ENCODE measurements at places on chromosomes 2 and 18.

DNA sequence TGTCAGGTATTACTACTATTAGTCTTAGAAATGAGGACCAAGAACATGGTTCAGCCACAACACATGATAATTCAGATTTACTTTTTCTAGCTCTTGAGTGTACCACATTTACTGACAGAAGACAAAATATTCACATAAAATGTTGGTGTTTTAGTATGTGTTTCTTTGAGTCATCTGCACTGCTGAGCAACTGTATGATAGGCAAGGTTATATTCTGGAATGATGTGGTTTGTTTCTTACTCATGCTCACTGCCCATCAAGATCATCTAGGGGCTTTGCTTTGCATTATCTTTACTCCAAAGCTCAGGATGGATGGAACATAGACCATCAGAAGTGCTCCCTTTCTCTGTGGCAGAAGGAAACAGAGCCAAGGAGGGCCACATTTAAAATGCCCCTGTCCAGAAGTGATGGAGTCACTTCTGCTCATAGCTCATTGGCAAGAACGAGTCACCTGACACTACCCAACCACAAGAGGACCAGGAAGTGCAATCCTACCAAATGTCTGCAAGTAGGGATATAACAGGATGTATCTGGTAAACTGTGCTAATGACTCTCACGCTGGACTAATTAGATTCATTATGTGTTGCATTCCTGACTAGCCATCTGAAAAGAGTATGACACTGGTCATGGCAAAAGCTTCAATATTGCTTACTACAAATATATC lies 81.5 kb downstream of the DIS3L2 start:
- no peak for DNase-seq

- DNase-seq: no peak
Measured at GRCh38 chr2:146890491-146890890, 954.3 kb upstream of the ACVR2A start.

GRCh38 chr2:121707920-121708361 lies 28.7 kb downstream of the NIFK start:
- no peak for DNase-seq

GRCh38 chr2:213818436-213818835 lies 534.2 kb downstream of the SPAG16 start:
- DNase-seq: no peak

DNA sequence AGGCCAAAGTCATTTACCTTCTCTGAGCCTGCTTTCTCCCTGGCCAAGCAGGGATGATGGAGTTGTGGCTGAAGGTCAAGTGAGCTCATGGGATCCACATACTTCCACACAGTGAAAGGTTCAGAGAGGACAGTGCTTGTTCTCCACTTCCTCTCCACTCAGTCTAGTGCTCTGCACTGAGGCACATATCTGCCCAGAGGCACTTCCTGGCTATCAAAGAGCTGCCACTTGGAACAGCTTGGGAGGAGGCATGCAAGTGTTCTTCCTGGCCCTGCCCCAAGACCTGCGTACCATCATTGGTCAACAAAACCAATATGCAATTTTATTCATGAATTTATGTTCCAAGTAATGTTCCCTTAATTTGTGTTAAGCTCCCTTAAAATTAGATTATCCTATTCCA lies 71.9 kb downstream of the RNF152 start:
- DNase-seq: no peak

- DNase-seq: no peak
Measured at GRCh38 chr2:118846442-118846952, 951 bp downstream of the EN1 start.

DNA sequence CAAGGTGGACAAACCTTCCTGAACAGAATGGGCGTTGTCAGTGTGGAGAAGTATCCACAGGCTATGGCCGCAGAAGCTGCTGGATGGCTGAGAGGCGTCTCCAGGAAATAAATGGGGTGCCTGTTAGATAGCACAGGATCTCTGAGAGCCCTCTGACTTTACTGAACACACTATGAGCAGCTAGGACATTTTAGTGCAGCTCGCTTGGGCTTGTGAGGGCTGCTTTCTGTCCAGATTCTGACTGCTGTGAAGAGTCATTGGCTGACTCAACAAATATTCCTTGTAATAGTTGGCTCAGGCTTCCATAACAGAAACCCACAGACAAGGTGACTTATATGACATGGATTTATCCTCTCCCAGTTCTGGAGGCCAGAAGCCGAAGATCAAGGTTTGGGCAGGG lies 100.2 kb upstream of the SNTG2 start:
- no peak for DNase-seq

GRCh38 chr2:172062402-172063004 lies 22.8 kb upstream of the DLX1 start:
- no peak for DNase-seq

GRCh38 chr18:59837586-59837985 lies 62.2 kb upstream of the PMAIP1 start:
- peak; percentile 53 for DNase-seq

DNA sequence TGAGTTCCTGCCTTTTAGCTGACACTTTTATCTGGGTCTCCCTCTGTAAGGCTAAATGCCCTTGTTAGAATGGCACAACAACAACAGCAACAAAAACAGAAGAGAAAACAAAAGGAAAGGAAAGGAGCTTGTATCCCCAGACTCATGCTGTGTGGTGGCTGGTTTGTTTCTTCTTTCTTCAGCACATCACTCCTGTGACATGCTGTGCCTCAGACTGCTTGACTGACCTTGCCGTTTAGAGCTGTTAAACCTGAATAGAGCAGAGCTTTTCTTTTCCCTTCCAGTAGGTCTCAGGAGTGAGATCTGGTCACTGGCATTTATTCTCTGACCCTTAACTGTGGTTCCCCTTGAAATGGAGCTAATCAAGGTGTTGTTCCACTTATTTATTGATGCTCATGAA lies 18.9 kb downstream of the GALNT13 start:
- no peak for DNase-seq

GRCh38 chr2:49379406-49379805 lies 225.1 kb upstream of the FSHR start:
- no peak for DNase-seq

GRCh38 chr2:12980817-12981216 lies 264.1 kb downstream of the TRIB2 start:
- no peak for DNase-seq

DNA sequence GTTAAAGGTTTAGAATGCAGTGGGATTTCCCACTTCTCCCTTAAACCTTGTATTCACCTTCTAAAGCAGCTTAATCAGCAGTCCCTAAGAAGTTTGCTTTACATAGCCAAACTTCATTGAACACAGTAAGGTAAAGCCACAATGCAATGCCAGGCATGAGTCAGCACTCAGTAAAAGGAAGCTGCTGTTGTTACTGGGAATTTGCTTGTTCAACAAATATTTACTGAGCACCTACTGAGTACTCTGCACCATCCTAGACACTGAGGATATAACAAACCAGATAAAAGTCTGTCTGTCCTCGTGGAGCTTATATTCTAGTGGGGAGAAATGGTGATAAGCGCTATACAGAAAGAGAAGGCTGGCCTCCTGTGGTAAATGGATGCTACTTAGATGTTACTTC lies 162.7 kb downstream of the PKP4 start:
- DNase-seq: no peak

GRCh38 chr18:74563999-74564398 lies 29.7 kb downstream of the CNDP1 start:
- no peak for DNase-seq

GRCh38 chr2:156884216-156884615 lies 373.3 kb upstream of the GALNT5 start:
- DNase-seq: no peak

- peak; percentile 38 for DNase-seq
Measured at GRCh38 chr2:202034249-202035088, 814 bp downstream of the FZD7 start.

- DNase-seq: no peak
Measured at GRCh38 chr2:227134591-227134990, 29.4 kb downstream of the COL4A4 start.

GRCh38 chr2:233422050-233422639 lies 67.9 kb downstream of the DGKD start:
- peak; percentile 74 for DNase-seq

GRCh38 chr18:72849671-72850070 lies 18.1 kb downstream of the NETO1 start:
- no peak for DNase-seq

Data from activated CD4-positive, alpha-beta memory T cell treated with anti-CD3 and anti-CD28 coated beads for 36 hours (primary cell).